Hematopoietic multipotent progenitor cell treated with erythropoietin and hydrocortisone succinate and interleukin-3 and kit ligand, for 8 days (in vitro differentiated cells): ENCODE measurements at places on chromosomes 13 and 19.

DNA sequence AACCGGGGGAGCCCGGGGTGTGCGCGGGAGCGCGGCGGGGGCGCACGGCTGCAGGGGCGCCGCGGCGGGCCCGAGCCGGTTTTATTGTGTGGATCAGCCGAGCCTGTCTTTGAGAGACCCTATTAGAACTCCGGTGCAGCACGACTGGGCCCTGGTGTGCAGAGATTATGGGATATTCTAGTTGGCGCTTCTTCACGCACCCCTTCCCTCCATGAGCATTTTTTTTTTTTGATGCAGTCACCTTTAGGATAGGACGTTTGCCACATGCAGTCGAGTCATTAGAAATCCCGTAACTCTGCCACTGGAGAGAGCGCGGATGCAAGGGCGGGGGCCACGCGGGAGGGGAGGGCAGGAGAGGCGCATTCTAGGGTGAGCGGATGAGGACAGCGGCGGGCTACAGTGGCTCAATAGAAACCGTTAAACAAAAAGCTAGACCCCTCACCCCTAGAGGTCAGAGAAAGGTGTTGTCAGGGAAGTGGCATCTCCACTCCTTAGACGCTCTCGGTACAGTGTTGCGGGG lies 3.7 kb downstream of the FGF9 start:
- DNase-seq, result no peak

DNA sequence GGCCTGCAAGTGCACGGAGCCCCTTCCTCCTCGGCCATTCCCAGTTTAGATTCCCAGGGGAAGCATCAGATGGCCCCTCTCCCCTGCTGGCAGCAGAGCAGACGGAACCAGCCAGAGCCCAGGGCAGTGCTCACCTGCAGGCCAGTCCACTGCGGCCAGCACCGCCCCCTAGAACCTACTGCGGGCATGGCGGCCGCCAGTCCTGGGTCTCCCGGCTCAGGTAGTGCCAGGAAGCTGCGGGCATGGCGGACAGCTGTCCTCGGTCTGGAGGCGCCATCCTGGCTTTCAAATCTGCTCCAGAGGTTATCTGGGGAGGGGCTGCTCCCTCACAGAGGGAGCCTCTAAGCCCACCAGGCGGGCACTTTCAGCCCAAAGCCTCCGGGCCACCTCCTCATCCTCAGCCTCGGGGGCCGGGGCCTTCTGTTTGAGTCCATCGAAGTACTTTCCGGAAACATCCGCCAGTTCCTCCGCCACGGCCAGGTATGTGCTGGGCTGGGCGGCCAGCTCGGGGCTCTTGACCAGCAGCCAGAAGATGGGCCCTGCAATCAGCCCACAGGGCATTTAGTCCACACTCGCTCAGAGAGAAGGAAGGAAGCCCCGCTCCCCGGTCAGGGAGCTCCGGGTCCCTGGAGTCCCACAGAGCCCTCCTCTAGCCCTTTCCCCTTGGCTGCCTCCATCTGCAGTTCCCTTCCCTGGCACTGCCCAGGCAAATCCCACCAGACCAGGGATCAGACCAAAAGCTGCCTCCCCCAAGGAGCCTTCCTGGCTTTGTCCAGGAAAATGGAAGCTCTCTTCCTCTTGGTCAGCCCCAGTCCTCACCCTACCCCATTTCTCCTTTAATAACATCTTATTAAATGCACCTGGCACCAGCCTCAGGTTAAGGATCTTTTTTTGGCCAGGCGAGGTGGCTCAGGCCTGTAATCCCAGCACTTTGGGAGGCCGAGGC lies 7.0 kb upstream of the GP6 start:
- no peak for DNase-seq

- DNase-seq, result peak; percentile 5
These were observed 11.8 kb downstream of the NLRP12 start for GRCh38 chr19:53812335-53812734.

DNA sequence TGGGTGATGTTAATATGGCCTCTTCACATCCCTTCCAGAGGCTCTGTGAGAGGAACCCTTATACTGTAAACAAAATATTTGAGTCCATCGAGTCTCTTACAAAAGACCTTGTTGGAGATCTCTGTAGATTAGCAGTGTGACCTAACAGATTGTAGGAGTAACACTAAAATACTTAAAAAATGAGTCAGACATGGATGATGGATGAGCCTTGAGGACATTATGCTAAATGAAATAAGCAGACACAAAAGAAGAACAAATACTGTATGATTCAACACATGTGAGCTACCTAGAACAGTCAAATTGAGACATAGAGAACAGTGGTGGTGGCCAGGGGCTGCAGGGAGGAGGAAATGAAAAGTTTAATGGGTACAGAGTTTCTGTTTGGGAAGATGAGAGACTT lies 152.2 kb upstream of the UBL3 start:
- DNase-seq, result no peak

DNA sequence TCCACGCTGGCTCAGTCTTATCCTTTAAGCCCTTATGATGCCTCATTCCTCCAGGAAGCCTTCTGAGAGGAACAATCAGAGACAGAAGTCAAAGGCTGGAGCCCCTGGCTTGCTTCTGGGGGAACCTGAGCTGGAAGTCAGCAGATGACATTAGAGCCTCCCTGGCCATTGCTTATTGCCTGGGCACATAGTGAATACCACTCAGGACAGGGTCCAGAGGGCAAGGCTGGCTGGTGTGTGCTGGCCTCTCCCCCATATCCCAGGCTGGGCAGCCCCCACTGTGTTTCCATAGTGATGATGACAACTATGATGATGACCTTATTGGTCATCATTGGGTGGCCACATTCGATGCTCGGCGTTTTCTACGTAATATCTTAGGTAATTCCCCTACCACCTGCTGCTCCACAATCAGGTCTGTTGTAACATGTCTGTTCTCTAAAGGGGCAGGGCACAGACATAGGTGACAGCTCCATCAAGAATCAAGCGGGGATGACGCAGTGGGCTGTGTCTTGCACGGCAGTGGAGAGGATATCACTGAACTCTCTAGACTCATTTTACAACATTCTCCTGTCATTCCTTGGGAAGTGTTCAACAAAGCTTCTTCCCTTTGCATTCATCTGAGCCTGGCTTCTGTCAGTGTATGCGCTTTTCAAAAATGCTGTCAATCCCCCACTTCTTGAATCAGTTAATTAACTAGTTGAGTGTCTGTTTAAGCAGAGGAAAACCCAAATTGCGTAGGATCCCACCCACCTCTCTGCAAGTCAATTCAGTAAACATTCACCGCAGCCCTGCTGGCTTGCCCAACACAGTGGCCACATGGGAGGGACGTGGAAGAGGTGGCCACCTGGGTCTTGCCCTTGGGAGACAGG lies 89.4 kb upstream of the TSHZ3 start:
- no peak for DNase-seq

DNA sequence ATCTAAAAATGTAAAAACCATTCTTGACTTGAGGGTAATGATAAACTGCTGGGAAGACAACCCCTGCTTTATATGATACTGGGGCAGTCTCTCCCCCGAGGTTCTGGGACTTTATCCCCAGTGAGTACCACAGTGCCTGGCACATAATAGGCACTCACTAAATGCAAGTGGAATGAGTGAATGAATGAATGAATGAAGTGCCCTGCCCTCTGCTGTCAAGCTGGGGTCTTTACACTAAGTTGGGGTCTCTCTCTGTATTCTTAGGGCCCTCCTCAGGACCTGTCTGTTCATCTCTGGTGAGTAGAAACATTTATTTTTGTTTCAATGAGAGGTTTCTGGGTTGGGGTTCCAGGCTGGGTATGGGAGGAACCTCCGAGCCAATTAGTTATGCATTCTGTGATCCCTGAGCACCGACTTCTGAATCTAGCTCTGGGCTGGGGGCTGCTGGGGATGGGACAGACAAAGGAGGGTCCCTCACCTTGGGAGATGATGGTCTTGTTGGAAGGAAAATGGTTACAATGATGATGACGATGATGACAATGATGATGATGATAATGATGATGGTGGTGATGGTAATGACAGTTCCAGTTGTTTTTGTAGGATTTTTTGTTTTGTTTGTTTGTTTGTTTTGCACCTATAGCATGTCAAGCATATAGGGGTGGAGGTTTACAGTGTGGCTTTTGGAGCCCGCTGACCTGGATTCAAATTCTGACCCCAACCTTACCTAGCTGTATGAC lies 44.3 kb upstream of the ADGRE1 start:
- DNase-seq, result no peak

DNA sequence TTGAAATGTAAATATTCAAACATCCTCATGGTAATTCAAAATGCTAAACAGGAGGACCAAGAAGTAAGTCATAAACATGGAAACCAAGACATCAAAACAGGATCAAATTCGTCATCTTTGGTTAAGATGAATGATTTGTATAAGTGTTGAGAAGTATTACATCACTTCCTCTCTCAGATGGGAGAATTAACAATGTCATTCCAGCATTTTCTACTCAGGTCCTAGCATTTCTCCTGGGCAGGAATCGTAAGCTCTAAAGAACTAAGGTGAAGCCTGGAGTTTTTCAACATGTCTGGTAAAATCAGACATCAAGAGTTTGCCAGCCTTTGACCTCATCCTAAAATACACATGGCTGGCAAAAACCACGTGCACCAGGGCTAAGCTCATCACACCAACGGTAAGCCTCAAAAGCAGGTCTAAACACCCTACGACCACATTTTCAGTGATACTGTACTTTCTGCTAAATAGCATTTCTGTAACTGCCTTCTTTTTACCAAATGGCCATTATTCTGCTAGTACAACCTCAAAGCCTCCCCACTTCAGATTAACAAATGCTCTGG lies 24.8 kb downstream of the RANBP3 start:
- no peak for DNase-seq

GRCh38 chr19:48614436-48615230 lies at the start of gene FAM83E:
FAM83E (minus strand) TSS chr19:48615076; CDS start chr19:48613372, 1,704 bp downstream.
- DNase-seq, result no peak

DNA sequence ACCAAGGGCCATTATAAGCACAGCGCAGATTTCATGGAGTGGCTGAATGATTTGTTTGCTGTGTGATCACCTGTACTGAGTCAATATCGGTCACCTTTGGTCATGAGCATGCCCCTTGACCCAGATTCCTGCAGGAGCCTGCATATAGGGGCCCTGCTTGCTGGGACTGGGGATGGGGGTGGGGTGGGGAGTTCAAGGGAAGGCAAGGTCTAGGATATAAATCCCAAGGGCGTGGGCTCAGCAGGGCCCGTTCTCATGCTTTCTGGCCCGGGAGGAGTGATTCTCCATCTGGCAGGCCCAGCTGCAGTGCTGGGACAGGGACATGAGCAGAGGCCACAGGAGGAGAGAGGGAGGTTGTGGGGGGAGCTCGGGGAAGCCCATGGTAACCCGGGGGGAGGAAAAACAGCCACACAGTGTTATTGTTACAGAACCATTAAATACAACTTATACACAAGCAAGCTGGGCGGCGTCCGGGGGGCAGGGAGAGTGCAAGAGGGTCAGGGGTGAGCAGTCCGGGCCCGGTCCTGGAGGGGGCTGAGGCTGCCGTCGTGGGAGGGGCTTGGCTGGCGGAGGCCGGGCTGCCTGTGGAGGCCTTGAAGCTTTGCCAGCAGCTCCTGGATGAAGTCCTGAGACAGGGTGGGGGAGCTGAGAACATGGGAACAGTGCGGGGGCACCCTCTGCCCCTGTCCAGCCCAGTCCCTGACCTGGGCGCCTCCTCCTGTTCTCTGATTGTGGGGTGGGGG lies 5.2 kb downstream of the PPP1R14A start:
- DNase-seq, result no peak

DNA sequence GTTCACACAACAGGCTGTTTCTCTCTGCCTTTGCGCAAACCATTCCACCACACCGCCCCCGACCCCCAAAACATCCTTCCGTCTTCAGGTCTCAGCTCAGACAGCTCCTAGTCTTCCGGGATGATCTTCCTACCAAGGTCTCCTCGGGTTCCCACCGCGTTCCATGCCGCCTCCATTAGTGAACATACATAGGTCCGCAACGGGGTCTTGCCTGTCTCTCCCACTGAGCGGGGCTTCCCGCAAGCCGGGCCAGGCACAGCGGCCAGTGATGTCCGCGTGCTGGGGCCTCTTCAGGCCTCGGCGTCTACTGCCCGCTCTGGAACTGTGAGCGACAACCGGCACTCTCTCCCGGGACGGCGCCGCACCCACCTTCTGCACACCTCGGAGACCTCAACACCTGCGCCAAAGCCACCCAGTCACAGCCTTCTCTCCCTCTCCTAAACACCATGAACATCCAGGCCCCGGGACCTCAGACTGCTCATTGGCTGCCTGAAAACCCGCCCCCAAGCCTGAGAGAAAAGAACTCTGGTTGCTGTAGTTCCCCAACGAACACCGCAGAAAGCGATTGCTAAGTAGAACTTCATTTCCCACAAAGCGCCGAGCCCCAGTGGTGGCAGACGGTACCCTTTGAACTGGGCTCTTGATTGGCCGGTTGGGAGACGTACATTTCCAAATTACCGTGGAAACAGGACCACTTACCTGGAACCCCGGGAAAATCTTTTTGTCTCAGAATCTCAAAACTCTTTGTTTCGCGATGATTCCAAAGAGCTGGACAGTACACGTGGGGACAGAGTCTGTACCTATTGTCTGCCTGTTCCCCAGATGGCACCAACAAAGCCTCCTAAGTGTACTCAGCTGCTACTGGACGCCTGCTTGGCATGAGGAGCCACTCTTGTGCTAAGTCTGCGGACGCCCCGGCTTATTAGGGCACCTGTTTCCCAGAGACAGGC lies 9.5 kb downstream of the DYRK1B start:
- DNase-seq, result peak; percentile 94

- DNase-seq, result no peak
These were observed 623 bp upstream of the C5AR1 start for GRCh38 chr19:47309038-47309437.

DNA sequence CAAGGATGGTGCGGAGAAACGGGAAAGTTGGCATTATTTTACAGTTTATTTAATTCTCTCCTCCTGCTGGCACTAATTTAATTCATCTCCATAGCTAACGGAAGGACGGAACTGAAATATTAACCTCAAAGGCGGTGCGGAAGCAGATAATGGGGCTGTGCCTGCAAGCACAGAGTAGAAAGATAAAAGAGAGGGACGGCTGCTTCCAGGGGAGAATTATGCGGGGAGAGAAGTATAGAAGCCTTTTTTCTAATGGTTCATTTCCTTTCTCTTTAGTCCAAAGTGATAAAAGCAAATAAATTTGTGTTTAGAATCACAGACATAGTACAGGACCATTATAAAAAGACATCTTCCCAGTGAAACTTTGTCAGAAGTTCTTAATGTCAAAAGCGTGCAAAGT lies 34.5 kb upstream of the UQCRFS1 start:
- peak; percentile 7 for DNase-seq

DNA sequence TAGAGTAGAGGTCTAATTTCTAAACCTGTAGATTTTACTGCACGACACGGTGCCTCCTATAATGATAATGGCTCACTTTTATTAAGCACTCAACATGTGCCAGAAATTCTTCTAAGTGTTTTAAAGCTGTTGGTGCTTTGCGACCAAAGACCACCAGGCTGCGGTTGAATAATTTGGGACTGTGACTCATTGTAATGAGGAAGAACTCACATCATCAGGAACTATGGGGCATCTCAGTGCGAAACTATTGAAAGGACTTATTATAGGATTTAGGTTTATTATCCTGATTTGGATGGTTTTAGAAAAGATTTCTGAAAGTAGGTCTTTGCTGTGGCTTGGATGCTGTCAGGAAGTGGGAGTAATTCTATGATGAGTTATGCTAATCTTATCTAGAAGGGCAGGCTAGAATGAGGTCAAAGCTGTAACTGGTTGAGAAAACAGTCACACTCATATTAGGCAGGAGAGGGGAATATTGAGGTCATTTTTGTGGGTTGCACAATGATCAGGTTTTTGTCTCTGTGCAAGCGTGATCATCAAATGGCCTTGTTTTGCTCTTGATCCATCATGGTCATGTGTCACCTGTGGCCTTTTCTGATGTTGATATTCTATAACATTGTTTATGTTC lies 266.8 kb downstream of the PCDH20 start:
- no peak for DNase-seq
